ENCODE measurements at places on chromosomes 12 and 14.

GRCh38 chr12:118119449-118119879, 15.7 kb upstream of the VSIG10 start:
- no peak for DNase-seq

DNA sequence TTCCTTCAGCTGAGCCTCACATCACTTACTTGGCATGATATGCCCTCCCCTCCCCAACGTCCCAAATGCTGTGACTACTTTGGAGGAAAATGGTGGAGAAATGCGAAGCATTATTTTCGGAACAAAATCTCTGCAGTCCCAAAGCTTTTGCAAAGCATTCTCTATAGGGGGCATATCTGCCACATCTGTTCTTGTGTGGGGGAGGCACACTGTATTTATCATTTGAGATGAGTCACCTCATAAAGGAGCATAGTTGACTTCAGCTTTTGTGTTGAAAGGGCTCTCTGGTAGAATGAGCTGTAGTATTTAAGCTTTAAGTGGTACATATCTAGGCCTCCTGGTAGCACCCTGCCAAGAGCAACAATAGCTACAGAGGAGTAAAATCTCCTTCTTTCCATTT, 447.5 kb downstream of the ADAMTS20 start:
- DNase-seq, result no peak

DNA sequence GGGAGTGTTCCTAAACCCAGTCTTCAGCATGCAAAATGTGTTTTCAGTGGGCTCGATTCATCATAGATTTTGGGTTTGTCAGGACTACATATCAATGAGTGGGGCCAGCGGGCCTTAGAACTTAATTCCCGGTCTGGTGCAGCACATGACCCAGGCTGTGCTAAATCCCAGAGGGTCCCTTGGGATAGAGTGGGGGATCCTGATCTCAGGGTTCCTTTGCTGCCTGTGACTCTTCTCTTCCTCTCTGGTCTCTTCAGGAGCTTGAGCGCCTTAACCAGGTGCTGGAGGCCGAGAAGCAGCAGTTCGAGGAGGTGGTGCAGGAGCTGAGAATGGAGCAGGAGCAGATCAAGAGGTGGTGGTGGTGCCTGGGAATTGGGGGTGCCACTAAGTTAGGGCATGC, 37.5 kb downstream of the PLEKHD1 start:
- DNase-seq, result no peak

DNA sequence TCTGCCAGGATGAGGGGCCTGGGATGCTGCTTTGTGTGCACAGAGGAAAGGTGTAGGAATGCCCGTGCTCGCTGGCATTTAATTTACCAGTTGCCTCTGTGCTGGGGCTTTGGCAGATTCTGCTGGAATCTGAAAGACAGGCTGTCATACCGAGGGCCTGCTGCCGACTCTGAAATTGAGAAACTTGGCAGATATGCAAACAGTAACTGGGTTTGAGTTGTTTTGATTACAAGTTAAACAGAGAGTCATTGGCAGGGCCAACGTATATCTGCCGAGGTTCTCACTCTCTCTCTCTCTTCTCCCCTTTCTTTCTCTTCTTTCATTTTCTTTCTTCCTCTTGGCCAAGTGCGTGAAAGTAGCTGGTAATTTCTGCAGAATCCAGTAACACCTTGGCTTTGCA, 618.7 kb downstream of the VRK1 start:
- no peak for DNase-seq

DNA sequence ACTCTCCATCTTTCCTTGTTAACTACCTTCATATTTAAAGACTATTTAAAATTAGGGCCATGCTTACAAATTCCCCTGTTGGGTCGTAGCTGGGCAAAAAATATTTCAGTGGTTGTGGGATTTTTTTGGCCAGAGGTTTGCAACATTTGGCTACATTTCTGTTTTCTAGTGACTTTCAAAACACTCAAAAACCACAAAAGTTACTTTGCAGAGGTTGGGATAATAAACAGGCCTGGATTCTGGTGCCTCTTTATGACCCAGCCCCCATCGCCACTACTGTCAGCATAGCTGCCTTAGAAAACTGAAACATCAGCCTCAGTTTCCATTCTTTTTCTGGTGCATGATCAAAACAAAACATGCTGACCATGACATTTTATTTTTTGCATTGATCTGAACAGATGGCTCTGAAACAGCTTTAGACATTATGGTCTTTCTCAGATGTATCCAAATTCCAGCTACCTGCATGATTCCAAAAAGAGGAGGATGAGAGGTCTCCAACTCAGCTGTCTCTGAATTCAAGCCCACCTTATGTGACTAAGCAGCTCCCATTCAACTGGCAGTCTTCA, 5.2 kb downstream of the DPF3 start:
- DNase-seq, result no peak

DNA sequence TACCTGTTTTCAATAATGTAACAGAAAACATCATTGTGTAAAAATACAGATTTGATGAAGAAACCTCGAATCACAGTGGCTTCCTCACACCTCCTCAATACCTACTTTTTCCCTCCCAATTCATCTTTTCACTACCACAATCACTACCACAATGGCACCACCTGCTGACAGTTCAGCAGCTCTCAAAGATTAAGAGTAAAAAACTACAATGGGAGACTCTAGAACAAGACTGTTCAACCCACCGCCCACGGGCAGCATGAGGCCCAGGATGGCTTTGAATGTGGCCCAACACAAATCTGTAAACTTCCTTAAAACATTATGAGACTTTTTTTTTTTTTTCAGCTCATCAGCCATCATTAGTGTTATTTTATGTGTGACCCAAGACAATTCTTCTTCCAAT, 15.2 kb downstream of the MED6 start:
- DNase-seq, result no peak

DNA sequence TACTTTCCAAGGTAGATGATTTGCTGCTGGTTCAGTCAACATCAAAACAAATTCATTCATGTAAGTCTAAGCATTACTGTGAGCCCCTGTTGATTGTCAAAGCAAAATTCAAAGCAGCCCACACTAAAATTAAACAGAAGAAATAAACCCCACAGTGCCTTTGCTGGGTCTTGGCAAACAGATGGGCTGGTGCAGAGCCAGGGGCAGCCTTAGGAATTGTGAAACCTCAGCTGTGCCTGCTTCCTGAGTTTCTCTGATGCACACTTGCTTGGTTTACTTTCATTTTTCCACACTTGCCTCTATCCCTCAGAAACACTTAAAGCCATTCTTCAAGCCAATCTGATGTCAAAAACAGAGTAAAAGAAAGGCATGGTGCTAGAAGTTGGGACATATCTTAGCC, 6.6 kb upstream of the PLEKHG7 start:
- no peak for DNase-seq

DNA sequence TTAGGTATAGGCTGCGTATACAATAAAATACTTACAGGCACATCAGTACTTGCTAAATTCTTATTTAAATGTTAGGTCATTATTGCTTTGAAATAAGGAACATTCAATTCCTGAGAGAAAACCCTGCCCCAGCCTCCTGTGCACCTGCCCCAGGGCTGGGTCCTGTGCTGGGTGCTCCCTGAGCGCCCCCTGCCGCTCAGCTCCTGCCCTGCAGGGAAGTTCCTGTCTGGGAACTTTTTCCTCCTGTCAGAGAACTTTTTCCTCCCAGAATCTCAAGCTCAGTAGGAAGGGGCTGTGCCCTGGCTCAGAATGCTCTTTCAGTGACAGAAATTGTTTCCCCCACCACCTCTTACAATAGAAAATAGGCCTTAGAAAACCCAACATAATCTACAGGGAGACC, 751.1 kb downstream of the TMEM121 start:
- no peak for DNase-seq

DNA sequence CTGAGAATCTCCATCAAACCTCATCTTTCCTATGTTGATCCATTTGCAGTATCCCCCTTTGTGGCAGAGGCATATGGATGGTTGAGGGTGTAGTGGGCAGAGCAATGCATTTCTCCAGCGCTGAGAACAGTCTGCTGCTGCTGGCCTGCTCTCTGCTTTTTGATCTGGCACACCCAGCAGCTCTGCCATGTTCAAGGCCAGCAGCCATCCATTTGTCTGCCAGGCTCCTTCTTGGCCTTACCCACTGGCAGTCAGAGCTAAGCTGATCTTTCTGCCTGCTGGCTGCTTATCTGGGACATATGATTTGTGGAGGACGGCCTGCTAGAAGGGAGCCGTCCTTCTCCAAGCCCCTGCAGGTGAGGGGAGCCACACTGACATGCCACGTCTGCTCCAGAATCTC, 17.0 kb downstream of the NPC2 start:
- no peak for DNase-seq

DNA sequence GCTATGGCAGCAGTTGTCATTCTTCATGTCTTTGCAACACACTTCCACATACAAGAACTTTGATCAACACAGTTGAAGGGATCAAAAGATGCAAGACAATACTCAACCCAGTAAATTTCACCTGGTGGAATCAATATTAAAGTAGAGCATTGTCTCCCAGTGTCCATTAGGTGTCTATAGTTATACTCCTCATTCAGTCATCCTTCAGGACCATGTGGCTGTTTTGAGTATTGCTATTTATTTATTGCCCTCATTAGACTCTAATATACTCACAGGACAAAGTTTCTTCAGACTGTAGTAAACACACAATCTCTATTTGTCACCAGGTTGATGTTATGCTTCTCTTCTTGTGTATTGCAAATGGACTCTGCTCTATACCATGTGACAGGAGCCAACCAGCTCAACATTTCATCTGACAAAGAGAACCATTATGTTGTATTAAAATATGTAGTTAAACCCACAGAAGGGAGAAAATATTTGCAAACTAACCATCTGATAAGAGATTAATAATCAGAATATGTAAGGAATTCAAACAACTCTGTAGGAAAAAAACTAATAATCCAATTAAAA, 146.6 kb downstream of the TGFB3 start:
- no peak for DNase-seq

GRCh38 chr14:25411781-25412757, 362.1 kb upstream of the STXBP6 start:
- DNase-seq, result peak; percentile 17

DNA sequence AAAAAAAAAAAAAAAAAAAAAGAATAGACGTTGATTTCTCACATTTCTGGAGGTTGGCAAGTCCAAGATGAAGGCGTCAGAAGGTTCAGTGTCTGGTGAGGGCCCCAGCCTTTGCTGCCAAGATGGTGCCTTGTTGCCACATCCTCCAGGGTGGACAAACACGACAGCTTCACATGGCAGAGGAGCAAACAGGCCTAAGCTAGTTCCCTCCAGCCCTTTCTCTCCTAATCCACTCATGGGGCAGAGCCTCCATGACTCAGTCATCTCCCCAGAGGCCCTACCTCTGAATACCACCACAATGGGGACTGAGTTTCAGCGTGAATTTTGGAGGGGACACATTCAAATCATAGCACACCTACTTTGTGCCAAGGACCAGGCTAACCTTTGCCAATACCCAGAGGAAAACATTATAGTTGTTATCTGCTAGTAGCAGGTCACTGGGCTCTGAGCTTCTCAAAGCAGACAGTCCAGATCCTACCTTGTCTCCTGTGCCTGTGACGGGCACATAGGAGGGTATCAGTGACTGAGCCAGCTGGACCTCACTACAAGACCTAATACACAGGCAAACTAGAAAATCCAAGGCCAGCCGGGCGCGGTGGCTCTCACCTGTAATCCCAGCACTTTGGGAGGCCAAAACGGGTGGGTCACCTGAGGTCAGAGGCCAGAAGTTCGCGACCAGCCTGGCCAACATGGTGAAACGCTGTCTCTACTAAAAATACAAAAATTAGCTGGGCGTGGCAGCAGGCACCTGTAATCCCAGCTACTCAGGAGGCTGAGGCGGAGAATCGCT, 10.5 kb upstream of the BCL11B start:
- DNase-seq, result no peak

GRCh38 chr12:75759842-75760572, 248.6 kb upstream of the KRR1 start:
- no peak for DNase-seq

GRCh38 chr14:80455031-80455430, 243.7 kb upstream of the DIO2 start:
- DNase-seq, result no peak

DNA sequence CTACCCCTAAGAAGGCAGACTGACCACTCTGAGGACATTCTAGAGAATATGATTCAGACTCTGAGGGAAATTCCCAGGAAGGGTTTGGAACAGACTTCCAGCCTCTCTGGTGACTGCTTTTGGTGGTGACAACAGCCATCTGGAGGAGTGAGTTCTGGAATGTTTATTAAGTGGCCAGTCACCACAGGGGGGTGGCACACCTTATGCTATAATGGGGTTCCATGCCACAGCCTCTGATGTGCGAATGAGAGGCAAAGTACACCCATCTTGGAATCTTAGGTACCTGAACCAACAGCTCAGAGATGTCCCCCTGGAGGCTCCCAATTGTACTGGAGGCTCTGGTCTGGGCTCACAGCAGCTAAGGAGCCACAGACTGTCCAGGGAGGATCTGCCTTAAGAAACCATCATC, 9.5 kb upstream of the TINF2 start:
- no peak for DNase-seq

DNA sequence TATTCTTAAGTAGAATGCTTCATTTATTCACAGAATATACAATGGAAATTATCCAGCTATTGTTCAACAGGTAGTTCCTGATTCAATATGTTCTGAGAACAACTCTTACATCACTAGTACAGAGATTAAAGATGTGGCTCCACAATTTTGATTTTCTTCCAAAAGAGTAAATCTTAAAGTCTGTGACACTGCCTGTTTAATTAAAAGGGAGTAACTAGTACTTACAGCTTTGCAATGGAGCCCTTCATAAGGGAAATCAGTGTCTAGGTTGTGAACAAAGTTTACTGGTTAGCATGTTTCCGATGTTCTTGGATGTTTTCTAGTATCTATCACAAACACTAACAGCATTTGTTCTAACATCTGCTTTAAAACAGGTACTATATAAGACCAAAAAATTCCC, 30.8 kb downstream of the MIA2 start:
- DNase-seq, result no peak

DNA sequence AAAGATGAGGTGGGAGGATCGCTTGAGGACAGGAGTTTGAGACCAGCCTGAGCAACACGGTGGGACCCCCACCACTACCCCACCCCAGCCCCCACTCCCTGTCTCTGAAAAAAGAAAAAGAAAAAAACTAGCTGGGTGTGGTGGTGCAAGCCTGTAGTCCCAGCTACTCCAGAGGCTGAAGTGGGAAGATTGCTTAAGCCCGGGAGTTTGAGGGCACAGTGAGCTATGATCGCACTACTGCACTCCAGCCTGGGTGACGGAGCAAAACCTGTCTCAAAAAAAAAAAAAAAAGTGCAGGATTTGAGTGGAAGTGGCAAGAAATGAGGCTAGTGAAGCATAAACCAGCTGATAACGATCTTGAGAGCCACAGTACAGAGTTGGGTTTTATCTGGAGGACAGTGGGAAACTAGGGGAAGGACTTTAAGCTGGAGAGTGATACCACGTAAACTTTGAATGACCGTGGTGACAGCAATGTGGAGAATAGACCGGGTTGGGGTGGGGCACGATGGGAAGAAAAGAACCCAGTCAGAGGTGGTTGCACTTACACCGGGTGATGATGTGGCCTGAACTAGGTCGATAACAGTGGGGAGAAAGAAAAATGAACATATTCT, 85.3 kb downstream of the TMEM260 start:
- DNase-seq, result no peak
